NCI-H460 (cell line): ENCODE measurements at places on chromosomes 7 and 10.
A peak's percentile ranks its signal among the peaks of the same experiment; 100 is the strongest.

DNA sequence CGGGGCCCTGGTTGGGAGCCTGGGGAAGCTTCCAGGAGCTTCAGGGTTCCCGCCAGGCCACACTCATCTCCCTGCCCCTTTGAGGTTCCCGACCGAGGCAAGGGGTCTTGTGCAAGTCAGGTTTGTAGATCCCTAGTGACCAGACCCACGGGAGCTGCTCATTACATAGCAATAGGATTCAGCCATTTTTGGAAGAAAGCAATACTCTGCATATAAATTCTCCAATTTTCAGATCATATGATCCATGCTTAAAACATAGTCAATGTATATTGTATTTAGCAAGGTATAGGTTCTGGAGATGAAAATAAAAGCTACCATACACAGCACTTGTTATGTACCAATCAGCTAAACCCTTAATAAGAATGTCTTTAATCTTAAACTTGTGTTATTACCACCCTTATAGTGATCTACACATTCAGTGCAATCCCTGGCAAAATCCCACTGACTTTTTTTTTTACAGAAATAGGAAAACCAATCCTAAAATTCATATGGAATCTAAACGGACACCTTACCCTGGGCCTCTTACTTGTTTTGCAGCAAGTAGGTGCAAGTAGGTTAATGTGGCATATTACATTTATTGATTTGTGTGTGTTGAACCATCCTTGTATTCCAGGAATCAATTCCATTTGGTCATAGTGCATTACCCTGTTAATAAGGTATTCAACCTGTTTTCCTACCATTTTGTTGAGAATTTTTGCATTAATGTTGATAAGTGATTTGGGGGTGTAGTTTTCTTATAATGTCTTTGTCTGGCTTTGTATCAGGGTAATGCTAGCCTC, 13.8 kb upstream of the FKBP9 start:
- DNase-seq = no peak

GRCh38 chr10:71974489-71975021, 10.4 kb downstream of the CHST3 start:
- DNase-seq = peak; percentile 46

DNA sequence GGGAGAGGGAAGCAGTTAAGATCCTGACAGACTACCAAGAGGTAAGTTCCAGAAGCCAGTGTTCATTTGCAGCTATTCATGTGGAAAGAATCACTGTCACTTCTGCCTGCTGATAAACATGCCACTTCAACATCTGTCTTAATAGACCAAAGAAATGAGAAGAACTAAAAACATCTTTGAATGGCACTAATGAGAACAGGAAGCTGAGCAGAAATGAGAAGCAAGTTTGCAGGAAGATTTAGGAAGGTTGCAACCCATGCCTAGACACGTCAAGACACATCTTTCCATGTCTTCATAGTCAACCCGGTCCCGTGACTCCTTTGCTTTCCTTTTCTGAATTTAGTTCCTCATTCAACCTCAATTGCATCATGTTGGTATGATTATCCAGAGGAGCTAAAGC, 180.0 kb downstream of the PDE1C start:
- no peak for DNase-seq

DNA sequence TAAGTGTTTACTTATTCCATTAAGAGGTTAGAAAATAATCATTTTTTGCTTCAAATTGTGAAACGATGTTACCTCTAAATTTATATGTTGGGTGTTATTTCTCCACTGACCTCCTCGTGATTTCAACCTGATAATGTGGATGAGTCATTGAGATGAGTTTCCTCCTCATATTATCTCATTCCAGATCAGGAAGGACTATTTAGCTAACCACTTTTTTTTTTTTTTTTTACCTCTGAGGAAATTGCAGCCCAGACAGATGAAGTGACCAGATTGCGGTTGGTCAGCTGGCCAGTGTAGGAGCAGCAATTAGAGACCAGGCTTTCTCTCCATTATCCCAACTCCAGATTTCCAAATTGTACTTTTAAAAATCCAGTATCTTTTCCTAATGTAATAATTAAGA, 248.7 kb downstream of the FZD1 start:
- no peak for DNase-seq

DNA sequence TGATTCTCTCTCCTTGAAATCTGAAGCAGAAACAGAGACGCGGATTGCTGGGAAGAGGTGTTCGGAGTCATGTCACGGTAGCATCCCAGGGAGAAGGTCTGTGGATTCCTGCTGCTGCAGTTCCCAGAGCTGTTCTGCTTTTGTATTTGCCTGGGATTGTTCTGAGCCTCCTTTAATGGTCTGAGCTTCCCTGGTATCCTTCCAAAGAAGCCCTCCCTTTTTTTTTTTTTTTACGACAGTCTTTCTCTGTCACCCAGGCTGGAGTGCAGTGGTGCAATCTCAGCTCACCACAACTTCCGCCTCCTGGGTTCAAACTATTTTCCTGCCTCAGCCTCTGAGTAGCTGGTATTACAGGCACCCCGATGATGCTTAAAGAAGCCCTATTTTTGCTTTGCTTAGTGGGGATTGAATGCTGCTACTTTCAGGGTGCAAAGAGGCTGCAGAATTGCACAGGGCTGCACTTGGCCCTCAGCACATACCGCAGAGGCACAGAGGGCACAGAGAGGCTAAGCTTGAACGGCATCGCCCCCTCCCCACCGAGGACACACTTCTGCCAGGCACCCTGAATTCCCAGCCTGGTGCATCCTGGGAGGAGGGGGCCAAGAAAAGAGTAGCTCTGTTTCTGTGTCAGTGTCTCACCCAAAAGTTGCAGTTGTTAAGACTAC, 208.6 kb upstream of the GALNT17 start:
- DNase-seq = no peak

DNA sequence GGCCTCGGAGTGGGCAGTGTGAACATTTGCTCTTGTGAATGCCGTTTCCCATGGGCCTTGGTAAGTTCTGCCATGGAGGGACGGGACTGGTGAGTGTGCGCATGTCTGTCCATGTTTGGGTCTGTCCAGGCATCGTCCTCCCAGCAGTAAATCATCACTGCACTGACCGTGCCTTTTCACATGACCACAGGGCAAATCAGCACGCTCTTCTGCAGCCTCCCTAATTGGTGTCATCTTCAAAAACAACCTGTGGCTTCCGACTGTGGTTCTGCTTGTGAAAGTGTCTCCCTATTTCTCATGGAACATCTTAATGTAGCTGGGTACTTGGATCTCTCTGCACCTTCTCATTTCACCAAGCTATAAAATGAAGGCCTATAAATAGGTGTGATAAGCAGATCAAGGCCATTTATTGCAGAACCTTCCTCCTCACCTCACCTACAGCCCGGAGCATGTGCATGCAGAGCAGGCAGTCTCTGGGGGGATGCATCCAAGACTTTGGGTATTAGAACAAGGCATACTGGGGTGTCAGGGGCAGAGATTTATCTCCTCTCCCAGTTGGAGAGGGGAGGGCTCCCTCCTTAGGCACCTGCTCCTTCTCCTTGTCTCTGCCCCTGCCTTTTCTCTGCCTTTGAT, 77.4 kb downstream of the RBM20 start:
- no peak for DNase-seq

- DNase-seq = peak; percentile 20
Observed at GRCh38 chr7:41955893-41956675, 253.2 kb upstream of the INHBA start.

- DNase-seq = no peak
Observed at GRCh38 chr10:110754375-110755105, 110.4 kb downstream of the RBM20 start.

DNA sequence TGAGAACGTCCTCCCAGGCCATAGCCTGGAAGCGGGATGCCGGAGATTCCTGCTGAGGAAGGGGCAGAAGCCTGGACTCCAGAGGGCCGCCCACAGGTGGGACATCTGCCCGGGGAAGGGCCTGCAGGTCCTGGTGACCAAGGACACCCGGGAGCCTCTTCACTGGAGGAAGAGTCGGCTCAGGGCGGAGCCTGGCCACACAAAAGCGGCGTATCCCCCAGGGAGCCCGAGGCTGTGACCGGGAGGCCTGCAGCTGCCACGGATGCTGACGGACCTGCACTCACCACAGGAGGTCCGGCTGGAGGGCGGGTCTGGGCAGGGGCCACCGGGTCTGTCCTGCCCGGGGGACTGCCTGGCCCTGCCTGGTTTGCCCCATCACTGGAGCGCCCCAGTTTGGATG, 15.5 kb upstream of the ADGRA1 start:
- no peak for DNase-seq

- peak; percentile 95 for DNase-seq
Observed at GRCh38 chr7:151687523-151688235, 168.0 kb upstream of the RHEB start.

- no peak for DNase-seq
Observed at GRCh38 chr7:119900996-119901672, 371.8 kb upstream of the KCND2 start.

- DNase-seq = no peak
Observed at GRCh38 chr10:88562152-88562551, 21.0 kb downstream of the RNLS start.

DNA sequence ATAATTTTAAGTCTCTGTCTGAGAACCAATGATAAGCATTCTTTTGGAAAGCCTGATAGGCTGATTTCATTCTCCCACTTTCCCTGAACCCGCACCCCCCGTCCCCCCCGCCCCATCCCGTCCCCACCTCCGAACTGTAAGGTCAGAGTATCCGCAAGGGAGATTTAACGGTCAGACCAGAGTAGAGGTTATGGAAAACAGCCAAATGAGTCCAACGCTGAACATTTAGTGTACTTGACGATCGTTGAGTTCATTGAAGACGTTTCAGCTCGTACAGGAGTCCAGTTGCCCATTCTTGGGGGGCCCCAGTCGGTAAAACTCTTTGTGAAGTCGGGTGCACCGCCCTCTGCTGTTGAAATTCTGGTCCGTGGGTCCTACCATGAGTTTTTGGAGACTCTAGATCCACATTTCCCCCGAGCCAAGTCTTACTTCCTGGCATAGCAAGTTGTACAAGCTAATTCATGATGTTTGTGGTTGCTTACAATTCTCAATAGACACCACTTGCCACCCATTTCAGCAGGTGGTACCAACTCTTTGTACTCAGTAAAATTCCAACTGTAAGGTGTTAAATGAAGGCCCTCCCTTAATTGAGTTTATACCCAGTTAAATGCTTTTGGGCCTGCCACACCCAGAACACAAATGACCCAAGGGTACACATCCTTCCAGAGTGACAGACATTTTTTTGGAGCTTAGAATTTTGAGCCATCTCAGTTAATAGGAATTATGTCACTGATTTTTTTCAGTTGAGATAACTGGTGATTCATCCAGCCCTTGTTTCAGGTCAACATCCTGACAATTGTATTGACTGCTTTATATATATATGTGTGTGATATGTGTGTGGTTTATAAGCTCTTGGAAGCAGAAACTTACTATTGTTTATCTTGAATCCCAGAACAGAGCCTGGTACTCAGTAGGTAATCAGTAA, 1.2 kb downstream of the MARCHF5 start:
- peak; percentile 30 for DNase-seq

GRCh38 chr10:59098831-59099452, 77.5 kb upstream of the PHYHIPL start:
- DNase-seq = no peak

DNA sequence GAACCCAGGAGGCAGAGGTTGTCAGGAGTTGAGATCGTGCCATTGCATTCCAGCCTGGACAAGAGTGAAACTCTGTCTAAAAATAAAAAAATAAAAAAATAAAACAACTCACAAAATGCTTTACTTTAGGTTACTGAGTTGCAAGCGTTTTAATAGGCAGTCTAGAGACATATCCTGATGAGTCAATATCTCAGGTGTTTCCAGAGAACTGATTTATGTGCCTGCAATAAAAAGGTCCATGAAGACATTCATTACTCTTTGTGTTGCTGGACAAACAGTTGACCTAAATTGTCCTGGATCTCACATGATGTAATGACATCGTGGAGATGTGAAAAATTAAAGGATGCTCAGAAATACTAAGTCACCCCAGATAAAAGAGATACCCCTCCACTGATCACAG, 31.5 kb downstream of the CDNF start:
- DNase-seq = no peak

DNA sequence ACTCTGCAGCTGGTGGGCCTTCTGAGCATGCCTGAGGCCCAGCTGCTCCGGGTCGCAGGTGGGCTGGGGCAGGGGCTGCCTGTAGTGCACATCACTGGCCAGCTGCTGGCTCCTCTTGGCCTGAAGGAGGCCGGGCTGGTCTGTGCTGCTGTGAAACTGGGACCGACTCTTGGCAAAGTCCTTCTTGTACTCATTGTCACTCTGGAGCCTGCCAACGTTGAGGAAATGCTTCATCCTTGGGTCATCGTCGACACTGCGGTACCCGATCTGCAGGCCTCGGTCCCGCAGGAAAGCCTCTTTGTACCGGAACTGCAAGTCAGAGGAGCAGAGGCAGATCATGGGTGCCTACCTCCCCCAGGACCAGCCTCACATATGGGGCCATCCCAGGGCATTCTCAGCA, 37.7 kb downstream of the HABP2 start:
- no peak for DNase-seq

DNA sequence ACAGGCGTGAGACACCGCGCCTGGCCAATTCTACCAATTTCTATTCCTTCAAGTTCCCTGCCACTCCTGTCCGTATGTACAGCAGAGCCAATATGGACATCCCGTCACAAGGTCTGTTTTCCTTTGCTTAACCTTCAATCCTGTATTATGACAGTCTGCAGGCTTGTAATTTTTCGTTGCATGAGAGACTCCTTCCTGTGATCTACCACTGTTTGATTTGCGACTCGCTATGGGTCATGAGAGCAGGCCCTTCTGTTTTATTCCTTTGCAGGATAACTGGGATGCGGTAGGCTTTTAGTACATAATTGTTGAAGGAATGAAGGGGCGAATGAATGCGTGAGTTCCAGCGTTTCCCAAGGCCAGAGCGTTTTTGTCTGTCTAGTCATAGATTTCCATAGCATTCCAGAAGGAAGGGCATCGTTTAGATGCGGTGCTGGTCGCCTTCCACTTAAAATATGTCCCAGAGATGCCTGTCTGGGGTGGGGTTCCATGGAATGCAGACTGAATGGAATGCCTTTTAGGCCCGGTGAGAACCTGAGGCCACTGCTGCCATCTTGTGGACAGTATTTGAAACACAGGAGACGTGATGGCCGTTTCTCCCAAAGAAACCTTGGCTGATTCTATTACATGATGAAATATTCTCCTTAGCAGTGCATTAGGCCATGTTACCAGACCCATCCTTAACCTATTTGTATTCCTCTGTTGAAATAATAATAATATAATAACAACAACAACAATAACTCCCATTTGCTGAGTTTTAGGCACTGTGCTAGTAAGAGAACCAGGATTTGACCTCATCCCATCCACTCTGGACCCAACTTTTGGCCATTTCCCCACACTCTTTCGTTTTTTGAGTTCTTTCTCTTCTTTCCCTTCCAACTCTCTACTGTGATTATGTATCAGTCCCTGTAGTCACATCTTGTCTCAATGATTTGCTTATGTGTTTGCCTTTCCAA, 193.2 kb downstream of the MYOF start:
- DNase-seq = peak; percentile 92
